ENCODE measurements at places on chromosomes 7 and 10. TPM values are rescaled to one million over a fixed set of nuclear protein-coding genes. Genes with fewer than 3 reads are reported as not detected.
A peak's percentile ranks its signal among the peaks of the same experiment; 100 is the strongest.

Gene TDRD1
- total RNA-seq, result not detected

Gene MET
- total RNA-seq, result 114 TPM

Gene ADRB1
- not detected for total RNA-seq

Gene PRKG1
- 10.1 TPM for total RNA-seq

Gene GLI3
- 18.7 TPM for total RNA-seq

Gene FAM25C
- not detected for total RNA-seq

Gene SLC26A4
- total RNA-seq, result not detected

Gene TRPV6
- total RNA-seq, result not detected

Gene CALY
- not detected for total RNA-seq

Gene VWDE
- total RNA-seq, result not detected

Gene RAPGEF5
- total RNA-seq, result 0.55 TPM

Gene EVX1
- total RNA-seq, result not detected

Gene SRGN
- 131 TPM for total RNA-seq

DNA sequence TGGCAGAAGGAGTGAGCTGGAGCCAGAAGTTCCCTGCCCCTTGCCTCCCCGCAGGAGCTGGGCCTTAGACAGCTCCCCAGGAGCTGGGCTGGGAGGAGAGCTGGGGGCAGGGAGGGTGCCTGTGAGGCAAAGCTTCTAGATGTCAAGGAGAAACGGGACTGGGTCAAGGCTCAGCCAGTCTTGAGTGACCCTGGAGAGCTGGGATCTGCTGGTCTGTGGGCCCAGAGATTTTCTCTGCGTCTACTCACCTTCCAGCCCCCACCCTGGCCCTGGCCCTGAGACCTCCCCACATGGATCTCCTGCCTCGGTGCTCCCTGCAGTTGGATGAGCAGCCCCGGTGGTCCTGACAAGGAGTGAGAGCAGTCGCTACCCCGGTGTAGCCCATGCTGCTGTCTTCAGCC, 20.3 kb upstream of the SHH start:
- peaks cover 7% of the 10 kb centered on the region for H3K27me3 ChIP-seq
- no peaks in the 10 kb centered on the region for H3K36me3 ChIP-seq
- H3K4me1 ChIP-seq, result no peaks in the 10 kb centered on the region
- no peak overlapping the region for H3K27ac ChIP-seq
- no peak overlapping the region for H3K4me3 ChIP-seq

GRCh38 chr10:59276919-59277318, 85.4 kb downstream of the FAM13C start:
- peaks cover 3% of the 10 kb centered on the region for H3K27me3 ChIP-seq
- H3K27ac ChIP-seq, result no peak overlapping the region
- H3K4me1 ChIP-seq, result no peaks in the 10 kb centered on the region
- no peak overlapping the region for H3K4me3 ChIP-seq

- H3K27me3 ChIP-seq, result no peaks in the 10 kb centered on the region
- no peaks in the 10 kb centered on the region for H3K4me1 ChIP-seq
- DNase-seq, result no peak
These were observed 58.5 kb downstream of the ELMO1 start for GRCh38 chr7:37390114-37390513.

- peak overlapping the region; percentile 54 for H3K27ac ChIP-seq
- H3K4me1 ChIP-seq, result peaks cover 41% of the 10 kb centered on the region
- peaks cover 32% of the 10 kb centered on the region for H3K36me3 ChIP-seq
- DNase-seq, result no peak
These were observed 21.8 kb downstream of the NT5C2 start for GRCh38 chr10:103171278-103171677.

DNA sequence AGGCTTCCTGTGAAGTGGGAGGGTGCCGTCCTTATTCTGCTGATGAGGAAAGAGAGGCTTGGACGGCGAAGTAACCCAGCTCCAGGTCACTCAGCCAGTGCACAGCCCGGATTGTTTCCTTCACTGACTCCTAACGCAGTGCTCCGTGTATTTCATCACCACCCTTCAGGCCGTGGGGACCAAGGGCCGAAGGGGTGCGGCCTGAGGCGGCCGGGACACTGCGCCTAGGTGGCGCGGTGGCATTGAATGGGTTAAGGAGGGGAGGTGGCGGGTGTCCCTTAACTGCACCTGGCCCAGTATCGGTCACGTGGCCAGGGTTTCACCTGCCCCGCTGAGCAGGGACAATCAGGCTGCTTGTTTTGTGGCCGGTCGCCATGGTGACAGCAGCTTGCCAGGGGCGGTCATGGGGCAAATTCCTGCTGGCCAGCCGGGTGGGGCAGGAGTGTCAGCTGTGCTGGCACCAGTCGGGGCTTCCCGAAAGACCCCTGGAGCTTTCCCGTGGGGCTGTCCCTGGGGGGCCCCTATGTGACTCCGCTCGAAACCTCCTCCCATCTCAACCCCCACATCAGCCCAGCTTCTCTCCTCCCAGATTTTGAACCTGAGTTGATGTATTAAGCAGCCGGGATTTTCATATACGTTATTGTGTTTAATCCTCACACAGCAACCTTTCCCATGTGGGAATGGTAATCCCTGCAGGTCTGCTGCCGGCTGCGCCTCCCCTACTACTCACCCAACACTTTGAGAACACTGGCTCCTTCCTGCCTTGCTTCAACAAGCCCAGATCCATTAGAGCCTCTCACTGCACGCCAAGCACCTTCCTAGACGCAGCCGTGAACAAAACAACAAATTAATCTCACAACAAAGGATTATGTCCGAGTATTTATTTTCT, 4.4 kb upstream of the ABHD11 start:
- H3K36me3 ChIP-seq, result no peaks in the 10 kb centered on the region
- peaks cover 4% of the 10 kb centered on the region for H3K27me3 ChIP-seq
- H3K27ac ChIP-seq, result no peak overlapping the region

- H3K27ac ChIP-seq, result no peak within 1 kb of the TSS
- H3K27me3 ChIP-seq, result peaks cover 4% of the 10 kb centered on the region
- no peaks in the 10 kb centered on the region for H3K36me3 ChIP-seq
- H3K4me1 ChIP-seq, result peaks cover 15% of the 10 kb centered on the region
- peak; percentile 35 for DNase-seq
- peak within 1 kb of the TSS; percentile 89 for H3K4me3 ChIP-seq
These were observed at the start of gene PDGFA for GRCh38 chr7:519484-520390. PDGFA (minus strand) TSS chr7:519846; CDS start chr7:519001, 845 bp downstream.

- no peaks in the 10 kb centered on the region for H3K36me3 ChIP-seq
- peak overlapping the region; percentile 100 for H3K27ac ChIP-seq
- peak overlapping the region; percentile 78 for H3K4me3 ChIP-seq
- peaks cover 94% of the 10 kb centered on the region for H3K4me1 ChIP-seq
These were observed 11.3 kb upstream of the TRDMT1 start for GRCh38 chr10:17212802-17213221.

DNA sequence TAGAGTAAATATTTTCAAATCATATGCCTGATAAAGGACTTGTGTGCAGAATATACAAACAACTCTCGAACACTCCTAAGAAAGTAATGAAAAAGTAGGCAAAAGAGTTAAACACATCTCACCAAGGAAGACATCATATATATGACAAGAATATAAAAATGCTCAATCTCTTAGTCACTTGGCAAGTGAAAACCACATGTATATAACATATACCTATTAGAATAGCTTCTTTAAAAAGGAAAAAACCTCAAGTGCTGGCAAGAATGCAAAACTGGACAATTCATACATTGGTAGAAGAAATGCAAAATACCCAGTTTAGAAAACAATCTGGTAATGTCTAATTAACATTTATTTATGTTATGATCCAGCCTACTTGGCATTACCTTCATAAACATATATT, 146.6 kb upstream of the DGKB start:
- H3K4me3 ChIP-seq, result no peak overlapping the region
- no peak overlapping the region for H3K27ac ChIP-seq
- peaks cover 3% of the 10 kb centered on the region for H3K27me3 ChIP-seq
- H3K36me3 ChIP-seq, result no peaks in the 10 kb centered on the region

DNA sequence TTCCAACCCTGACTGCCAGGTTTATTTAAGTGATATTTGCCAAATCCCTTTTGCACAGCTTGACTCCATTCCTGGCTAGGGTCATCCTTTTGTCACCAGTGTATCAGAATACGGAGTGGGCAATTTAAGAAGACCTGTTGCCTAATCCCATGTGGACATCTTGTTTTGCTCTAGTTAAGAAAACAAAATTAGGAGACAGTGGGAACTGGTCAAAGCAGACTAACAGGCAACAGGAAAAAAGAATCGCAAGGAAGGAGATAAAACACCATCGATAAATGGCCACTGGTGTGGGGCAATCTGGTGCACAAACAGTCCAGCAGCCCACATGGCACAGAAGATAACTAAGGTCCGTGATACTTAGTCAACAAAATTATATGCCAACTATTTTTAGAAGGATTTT, 21.4 kb downstream of the KDM7A start:
- H3K27ac ChIP-seq, result no peak overlapping the region
- peaks cover 2% of the 10 kb centered on the region for H3K27me3 ChIP-seq
- DNase-seq, result no peak
- peaks cover 19% of the 10 kb centered on the region for H3K4me1 ChIP-seq
- H3K36me3 ChIP-seq, result no peaks in the 10 kb centered on the region

- H3K4me3 ChIP-seq, result peak overlapping the region; percentile 65
- peak; percentile 92 for DNase-seq
- H3K36me3 ChIP-seq, result peaks cover 26% of the 10 kb centered on the region
- peak overlapping the region; percentile 60 for H3K27ac ChIP-seq
- no peaks in the 10 kb centered on the region for H3K27me3 ChIP-seq
These were observed 5.8 kb downstream of the ZNF365 start for GRCh38 chr10:62380016-62380415.

DNA sequence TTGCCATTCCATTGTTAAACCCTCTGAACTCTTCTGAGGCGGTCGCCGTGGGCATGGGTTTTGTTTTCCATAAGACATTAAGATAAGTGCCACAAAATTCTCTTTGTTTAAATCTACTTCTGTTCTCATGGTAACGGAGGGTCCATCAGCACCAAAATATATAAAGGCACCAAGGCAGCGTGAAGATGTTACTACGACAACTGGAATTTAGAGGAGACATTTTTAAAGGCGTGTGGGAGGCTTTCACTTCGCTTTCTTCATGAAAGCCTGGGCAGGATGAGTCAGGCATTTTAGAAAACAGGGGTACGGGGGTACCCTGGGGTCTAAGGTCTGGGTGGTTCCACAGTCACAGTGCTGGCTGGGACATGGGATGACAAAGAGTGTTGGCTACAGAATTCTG, 34.0 kb downstream of the SMKR1 start:
- no peak overlapping the region for H3K4me3 ChIP-seq
- no peak overlapping the region for H3K27ac ChIP-seq
- no peak for DNase-seq
- no peaks in the 10 kb centered on the region for H3K36me3 ChIP-seq

GRCh38 chr7:49483142-49483541, 290.3 kb upstream of the VWC2 start:
- no peaks in the 10 kb centered on the region for H3K4me1 ChIP-seq
- H3K27me3 ChIP-seq, result no peaks in the 10 kb centered on the region
- no peak for DNase-seq
- no peak overlapping the region for H3K27ac ChIP-seq

DNA sequence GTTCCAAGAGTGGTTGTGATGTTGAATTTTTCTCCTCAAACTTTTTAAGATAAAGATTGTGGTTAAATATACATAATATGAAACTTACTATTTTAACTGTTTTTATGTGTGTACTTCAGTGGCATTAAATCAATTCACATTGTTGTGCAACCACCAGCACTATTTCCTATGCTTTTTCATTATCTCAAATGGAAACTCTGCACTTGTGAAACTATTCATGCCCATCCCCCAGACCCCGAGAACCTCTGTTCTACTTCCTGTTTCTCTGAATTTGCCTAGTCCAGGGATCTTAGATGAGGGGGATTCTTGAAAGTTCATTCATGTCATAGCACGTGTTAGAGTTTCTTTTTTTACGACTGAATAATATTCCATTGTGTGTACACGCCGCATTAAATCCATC, 67.0 kb downstream of the WDR37 start:
- no peak overlapping the region for H3K27ac ChIP-seq
- no peaks in the 10 kb centered on the region for H3K4me1 ChIP-seq
- H3K36me3 ChIP-seq, result peaks cover 18% of the 10 kb centered on the region
- DNase-seq, result no peak
- peaks cover 3% of the 10 kb centered on the region for H3K27me3 ChIP-seq
- no peak overlapping the region for H3K4me3 ChIP-seq

DNA sequence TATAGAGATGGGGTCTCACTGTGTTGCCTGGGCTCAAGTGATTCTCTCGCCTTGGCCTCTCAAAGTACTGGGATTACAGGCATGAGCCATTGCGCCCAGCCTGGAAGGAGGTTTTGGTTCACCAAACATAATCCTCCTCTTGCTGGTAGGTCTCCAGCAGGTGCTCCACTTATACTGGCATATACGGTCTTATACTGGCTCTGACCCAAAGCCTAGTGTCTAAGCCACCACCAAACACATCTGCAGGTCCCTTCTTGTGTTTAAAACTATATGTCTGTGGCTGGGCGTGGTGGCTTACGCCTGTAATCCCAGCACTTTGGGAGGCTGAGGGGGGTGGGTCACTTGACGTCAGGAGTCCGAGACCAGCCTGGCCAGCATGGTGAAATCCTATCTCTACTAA, 5.4 kb downstream of the MBLAC1 start:
- no peak for DNase-seq
- H3K4me3 ChIP-seq, result no peak overlapping the region
- H3K36me3 ChIP-seq, result no peaks in the 10 kb centered on the region
- no peaks in the 10 kb centered on the region for H3K27me3 ChIP-seq
- peaks cover 23% of the 10 kb centered on the region for H3K4me1 ChIP-seq

- H3K4me3 ChIP-seq, result no peak overlapping the region
- DNase-seq, result no peak
- no peaks in the 10 kb centered on the region for H3K27me3 ChIP-seq
- no peak overlapping the region for H3K27ac ChIP-seq
- H3K36me3 ChIP-seq, result no peaks in the 10 kb centered on the region
- peaks cover 7% of the 10 kb centered on the region for H3K4me1 ChIP-seq
These were observed 74.3 kb upstream of the CSTF2T start for GRCh38 chr10:51773681-51774080.

DNA sequence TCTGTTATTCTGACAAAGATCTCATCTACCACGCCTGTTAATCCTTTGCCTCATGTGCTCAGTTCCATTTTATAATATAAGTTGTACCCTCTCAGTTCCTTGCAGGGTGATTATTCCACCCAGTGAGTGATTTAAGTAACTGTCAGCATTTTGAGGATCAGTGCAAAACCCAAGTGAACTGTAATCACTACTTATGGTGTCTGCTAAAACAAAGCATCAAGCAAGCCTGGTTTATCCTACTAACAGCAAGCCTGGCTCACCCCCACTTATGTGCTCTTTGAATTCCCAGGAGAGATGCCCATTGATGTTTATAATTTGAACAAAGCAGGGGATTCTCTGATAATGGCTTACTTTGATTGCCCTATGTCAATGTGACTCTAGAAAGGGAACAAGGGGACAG, 186.8 kb upstream of the LRGUK start:
- H3K27me3 ChIP-seq, result no peaks in the 10 kb centered on the region
- H3K27ac ChIP-seq, result no peak overlapping the region
- H3K36me3 ChIP-seq, result peaks cover 5% of the 10 kb centered on the region
- H3K4me3 ChIP-seq, result no peak overlapping the region
- peaks cover 30% of the 10 kb centered on the region for H3K4me1 ChIP-seq
